ENCODE measurements at places on chromosomes 1 and 21.

- no peak for DNase-seq
Measured at GRCh38 chr1:245938046-245938435, 569.0 kb downstream of the SMYD3 start.

DNA sequence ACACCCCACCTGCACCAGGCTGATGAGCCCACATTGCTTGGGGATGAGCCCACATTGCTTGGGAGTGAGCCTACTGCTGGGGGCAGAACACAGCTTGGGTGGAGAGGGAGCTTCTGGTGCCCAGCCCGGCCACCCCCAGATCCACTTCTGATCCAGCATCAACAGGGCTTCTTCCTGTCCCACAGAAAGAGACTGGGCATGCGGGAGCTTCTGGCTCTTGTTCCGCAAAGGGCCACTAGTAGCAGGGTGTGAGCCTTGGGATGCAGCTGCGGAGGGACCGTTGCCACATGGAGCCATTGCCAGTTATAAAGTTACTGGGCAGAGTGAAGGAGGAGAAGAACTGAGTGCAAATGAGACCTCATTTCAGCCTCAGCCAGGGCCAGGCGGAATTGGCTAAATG lies 36.3 kb downstream of the PKP1 start:
- DNase-seq: no peak

DNA sequence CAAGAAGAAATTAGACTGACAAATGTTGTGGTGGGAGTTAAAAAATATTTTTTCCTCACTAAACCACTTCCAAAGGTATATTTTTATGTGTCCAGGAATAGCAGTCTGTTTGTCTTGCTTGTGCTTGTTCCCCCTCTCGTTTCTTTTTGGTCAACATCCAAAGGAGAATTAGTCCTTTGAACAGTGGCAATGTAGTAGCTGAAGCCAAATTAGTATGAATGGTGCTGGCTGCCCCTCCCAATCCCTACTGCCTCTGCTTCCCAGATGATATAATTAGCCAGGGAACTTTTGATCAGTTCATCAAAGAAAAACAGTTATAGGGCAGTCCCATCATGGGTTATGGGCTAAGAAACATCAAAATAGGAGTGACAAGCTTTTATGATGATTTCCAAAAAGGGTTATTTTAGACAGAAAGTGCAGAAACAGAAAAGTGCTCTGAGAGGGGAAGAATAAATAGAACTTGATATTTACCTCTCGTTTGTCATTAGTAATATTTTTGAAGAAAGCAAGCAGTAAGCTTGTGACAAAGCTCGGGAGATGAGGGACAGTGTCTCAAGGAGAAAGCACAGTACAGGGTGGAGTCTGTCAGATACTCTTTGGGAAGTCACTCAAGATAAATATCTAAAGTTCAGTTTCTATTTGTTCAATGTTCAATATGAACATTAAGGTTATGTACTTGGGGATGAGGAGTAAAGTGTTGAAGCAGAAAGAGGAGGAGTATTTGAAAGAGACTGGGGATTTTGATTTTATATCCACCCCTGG lies 239.1 kb downstream of the HLX start:
- DNase-seq: peak; percentile 31

DNA sequence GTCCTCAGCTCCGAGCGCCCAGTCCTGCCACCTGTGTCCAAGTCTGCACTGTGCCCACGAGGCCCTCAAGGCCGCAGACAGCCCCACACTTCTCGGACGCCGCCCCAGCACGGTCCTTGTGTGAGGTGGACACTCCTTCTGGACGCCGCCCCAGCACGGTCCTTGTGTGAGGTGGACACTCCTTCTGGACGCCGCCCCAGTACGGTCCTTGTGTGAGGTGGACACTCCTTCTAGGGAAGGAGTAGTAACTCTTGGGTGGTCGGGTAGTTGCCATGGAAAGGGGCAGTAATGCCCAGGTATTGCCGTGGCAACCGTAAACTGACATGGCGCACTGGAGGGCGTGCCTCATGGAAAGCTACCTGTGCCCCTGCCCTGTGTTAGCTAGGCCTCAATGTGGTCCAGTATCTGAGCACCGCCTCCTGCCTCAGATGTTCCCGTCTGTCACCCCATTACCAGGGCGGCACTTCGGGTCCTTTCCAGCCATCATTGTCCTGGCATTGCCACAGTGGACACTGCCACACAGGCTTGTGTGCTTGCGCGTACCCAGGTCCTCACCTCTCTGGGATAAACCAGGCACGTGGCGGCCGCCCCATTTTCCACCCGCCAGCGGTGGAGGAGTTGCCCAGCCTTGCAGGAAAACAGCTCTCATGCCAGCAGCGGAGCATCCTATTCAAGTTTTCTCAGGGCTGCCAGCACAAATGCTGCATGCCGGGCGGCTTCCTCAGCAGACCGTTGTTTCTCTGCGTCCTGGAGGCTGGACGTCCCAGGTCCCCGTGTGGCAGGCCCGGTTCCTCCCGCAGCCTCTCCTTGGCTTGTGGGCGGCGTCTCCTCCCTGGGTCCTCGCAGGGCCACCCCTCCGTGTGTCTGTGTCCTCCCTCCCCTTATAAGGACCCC lies 40.8 kb upstream of the POFUT2 start:
- no peak for DNase-seq

DNA sequence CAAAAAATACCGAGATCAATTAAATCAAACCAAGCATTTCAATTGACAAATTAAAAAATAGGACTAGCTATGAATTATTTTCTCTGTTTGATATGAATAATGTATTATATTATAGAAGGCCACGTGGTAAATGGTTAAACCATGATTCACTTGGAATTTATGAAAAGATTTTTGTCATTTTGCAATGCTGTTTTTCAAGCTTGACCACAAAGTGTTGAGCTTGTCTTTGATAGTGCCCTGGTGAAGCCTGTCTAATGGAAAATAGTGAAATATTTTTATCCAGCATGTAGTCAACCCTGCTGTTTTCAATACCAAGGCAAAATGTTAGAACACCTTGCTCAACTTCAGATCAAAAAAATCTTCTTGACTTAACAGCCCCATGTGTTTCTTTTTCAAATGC lies 288.0 kb upstream of the PRMT6 start:
- peak; percentile 1 for DNase-seq

DNA sequence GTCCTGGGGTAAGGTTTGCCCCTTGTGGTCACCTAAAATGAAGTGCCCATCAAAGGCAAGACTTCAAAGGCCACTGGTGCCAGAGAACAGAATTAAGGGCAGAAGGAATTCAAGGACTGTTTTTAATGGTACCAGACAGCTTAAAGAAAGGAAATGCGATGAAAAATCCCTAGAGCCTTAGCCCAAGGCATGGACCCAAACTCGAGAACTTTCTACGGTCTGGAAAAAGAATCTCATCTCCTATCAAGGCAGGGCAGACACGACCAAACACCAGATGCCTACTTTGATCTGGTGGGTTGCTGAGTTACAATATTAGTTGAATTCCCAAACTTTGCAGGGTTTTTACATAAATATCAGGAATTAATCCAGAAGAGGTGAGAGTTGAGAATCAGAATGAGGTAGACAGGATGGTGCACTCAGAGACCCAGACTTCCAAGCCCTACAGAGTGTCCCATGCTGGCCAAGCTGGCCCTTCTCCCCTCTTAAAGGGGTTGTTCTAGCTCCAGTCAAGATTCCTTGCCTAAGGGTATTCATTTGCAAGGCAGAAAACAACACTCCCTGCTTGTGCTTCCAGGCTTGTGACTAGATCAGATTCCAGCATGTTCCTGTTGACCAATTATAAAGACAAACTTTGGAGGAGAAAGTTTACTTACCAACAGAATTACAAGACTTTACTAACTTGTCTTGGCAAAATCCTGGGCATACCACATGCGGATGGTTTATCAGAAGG lies 48.0 kb downstream of the EDN2 start:
- no peak for DNase-seq

DNA sequence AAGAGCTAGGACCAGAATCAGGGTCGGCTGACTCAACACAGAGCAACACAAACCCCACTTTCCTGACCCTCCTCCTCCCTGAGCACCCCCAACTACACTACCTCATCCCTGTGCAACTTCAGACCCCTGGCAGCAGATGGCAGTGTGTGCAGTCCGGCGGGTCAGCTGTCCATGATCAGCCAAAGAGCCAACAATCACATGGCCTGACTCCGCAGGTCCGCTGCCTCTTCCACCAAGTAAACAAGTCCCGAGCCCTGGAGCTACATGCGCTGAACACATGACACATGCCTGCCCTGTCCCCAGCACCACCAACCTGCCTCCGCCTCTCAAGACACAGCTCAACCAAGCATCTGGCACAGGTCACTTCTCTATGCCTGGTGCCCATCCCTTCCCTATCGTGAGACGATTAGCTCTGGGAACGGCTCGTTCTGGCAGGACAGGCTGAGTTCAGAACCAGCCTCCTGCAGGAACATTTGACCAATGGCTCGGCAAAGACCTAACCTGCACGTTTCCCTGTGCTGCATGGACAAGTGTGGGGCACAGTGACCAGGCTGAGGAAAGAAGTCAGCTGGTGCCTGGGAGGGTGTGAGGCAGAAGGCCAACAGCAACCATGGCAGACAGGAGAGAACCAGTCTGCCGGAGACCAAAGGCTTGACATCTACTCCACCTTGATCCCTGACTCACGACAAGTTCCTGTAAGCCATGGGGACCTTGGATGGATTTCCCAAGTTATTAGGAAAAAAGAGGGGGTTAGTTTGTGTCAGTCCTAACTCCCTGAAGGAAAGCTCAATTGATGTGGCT lies 60.3 kb downstream of the CD46 start:
- peak; percentile 32 for DNase-seq

DNA sequence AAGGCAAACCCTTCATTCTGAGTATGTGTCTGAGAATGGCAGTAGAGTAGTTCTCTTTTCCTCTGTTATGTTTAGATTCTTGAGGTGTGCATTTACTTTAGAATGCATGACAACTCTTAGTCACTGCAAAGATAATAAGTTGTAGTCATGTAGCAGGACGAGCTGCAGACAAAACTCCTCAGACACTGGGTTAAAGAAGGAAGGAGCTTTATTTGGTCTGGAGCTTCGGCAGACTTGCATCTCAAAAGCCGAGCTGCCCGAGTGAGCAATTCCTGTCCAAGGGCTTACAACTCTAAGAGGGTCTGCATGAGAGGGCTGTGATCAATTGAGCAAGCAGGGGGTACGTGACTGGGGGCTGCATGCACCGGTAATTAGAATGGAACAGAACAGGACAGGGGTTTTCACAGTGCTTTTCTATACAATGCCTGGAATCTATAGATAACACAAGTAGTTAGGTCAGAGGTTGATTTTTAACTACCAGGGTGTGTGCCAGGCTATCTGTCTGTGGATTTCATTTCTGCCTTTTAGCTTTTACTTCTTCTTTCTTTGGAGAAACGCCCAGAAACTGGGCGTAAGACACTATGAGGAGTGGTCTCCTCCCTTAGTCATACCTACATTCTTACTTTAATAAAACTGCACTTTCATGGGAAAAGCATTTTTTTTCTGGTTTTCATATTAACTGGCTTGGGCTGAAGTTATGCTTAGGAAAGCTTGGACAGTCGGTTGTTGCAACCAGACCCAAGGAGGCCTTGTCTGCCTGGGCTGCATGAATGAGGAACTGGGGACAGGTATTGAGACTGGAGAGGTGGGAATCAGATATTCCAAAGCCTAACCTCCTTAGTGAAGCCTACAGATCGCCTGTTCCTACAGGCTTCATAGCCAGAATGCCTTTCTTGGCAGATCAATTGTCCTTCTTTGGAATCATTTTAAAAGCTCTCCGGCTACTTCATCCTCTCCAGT lies 115.1 kb downstream of the RHOU start:
- DNase-seq: no peak

DNA sequence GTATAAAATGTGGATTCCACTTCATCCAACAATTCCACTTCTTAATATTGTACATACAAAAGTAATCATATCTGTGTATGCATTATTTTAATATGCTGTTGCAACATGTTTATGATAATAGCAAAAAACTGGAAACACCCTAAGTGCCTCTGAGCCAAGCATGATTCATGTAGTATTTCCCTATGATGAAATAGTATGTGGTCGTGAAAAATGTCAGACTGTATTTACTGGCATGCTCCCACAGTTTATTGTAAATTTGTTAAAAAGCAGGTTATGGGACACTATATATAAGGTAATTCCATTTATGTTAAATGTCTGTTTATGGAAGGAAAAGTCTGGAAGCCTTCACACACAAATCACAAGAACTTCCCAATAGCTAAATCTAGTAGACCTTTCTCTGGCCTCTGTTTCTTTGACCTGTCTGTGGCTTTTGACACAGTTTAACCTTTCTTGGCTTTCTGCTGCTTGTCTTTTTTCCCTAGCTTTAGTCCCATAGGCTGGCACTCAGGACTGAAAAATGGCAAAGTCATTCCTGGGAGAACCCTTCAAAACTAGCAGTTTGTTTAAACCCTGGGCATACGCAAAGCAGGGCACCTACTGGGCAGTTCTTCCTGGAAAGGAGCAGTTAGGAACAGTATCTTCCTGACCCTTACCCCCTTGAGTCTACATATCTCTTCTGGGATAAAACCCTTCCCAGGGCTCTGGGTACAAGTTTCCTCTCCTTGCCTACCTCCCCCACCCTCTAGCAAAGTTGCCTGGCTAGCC lies 65.4 kb upstream of the ARTN start:
- DNase-seq: no peak

DNA sequence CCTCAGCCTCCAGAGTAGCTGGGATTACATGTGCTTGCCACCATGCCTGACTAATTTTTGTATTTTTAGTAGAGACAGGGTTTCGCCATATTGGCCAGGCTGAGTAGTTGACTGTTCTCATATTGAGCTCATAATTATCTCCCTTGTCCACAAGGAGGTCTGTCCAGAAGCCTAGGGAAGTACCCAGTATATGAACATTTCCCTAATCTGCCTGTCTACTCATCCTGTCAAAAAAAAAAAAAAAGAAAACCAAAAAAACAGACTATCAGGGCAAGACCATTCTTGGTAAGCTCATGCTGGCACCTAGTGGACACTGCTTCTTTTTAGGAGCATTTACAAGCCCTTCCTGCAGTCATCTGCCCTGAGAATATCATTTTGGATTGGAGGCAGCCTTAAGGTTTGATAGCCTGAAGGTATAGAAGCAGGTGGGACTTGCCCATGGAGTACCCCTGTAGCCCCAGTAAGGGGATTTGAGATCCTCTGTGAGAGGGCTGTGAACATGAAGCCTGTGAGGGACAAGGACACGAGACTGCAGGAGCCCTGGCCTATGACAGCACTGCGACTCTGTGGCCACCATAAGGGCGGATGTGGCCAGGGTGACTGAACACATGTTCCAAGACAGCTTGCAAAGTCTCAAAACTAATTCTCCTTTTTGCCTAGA lies 10.8 kb upstream of the DUSP12 start:
- peak; percentile 73 for DNase-seq

DNA sequence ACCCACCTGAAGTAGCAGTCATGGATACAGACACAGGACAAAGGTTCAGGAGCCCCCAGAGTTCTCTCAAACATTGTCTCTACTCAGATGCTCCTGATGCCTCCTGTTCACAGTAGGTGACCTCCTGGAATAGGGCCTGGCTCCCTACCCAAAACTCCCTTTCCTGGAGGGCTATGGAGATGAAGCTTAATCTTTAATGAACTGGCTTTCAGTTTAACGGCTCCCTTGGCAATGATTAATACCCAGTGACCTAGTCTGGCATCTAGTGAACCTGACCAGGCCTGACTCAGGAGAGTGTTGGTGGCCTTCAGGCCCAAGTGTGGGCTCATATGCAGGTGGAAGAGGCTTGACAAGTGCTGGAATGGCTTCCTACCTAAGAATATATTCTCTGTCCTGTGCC lies 65.2 kb upstream of the TRABD2B start:
- no peak for DNase-seq
